ENCODE measurements at places on chromosomes 5 and 9. TPM values are rescaled to one million over a fixed set of nuclear protein-coding genes. Genes with fewer than 3 reads are reported as not detected.

Gene ADRB2
- total RNA-seq = 1.3 TPM

Gene PCDHGA1
- total RNA-seq = 0.05 TPM

Gene GLRA1
- not detected for total RNA-seq

Gene PLAC8L1
- 0.47 TPM for total RNA-seq

Gene NDUFA8
- total RNA-seq = 33.7 TPM

Gene MEGF10
- total RNA-seq = not detected

Gene GALT
- 114 TPM for total RNA-seq

Gene OR1J2
- total RNA-seq = not detected

Gene SLC34A3
- not detected for total RNA-seq

Gene FIBCD1
- total RNA-seq = not detected

Gene ZNF462
- 0.37 TPM for total RNA-seq

Gene ATP10B
- not detected for total RNA-seq

Gene ZNF883
- 0.42 TPM for total RNA-seq

Gene SPINK4
- not detected for total RNA-seq

Gene EIF4E1B
- not detected for total RNA-seq

Gene TRIP13
- 38.6 TPM for total RNA-seq

Gene CDC42SE2
- total RNA-seq = 145 TPM

Gene SNCB
- not detected for total RNA-seq

Gene PAM
- total RNA-seq = 15.0 TPM

Gene FGFR4
- 1.8 TPM for total RNA-seq

Gene CMYA5
- total RNA-seq = 0.29 TPM

Gene C1QTNF3
- 5.2 TPM for total RNA-seq
